ENCODE measurements at places on chromosomes 2 and 18.

- DNase-seq, result no peak
Measured at GRCh38 chr2:135030826-135031225, 16.4 kb downstream of the MAP3K19 start.

DNA sequence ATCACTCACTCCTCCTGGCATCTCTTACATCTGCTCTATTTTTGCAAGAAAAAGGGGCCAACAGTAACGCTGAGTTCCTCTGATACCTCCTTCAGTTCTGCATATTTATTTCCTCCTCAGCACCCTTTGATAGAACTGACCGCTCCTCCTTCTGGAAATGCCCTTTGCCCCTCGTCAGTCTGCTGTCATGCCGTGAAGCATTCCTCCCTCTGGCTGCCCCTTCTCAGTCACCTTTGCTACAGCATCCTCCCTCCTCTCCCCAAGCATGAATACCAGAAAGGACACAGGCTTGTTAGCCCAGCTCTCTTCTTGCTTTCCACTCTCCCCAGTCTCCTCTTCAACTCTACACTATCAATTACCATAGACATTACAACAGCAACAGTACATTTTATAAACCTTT, 135.4 kb downstream of the NBAS start:
- DNase-seq, result no peak

DNA sequence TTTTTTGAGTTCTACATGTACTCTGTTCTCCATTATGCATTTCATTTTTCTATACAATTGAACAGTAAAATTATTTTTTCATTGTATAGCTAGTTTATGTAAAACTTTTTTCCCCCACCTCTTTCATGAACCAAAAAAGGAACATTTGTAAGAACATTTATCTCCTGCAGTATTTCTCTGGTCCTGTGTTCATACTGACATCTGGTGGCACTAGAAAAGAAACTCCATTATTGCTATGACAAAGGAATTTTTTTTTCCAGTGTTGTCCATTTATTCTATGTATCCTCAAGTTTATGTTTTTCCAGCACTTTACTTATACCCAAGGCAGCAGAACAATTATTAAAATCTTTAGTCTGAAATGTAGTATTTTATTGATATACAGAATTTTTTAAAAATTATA, 27.4 kb upstream of the CHAC2 start:
- DNase-seq, result no peak

- no peak for DNase-seq
Measured at GRCh38 chr2:182038576-182038975, 52.9 kb downstream of the PPP1R1C start.

- DNase-seq, result no peak
Measured at GRCh38 chr2:98507891-98508708, 63.4 kb downstream of the INPP4A start.

DNA sequence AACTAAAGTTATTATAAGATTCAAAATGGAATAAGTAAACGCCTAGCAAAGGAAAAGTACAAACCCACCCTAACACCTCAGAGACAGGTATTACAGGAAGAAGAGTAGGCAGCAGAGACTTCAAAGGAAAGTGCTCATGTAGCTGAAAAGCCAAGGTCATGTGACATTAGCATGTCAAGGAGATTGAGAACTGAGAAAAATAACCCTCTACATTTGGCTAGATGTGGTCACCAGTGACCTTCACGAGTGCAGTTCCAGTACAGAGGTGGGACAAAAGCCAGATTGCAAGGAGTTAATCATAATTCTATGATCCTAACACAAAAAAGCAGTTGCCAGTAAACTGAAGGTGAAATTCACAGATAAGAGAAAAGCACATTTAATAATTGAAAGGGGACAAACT, 252.7 kb downstream of the ZEB2 start:
- DNase-seq, result no peak

DNA sequence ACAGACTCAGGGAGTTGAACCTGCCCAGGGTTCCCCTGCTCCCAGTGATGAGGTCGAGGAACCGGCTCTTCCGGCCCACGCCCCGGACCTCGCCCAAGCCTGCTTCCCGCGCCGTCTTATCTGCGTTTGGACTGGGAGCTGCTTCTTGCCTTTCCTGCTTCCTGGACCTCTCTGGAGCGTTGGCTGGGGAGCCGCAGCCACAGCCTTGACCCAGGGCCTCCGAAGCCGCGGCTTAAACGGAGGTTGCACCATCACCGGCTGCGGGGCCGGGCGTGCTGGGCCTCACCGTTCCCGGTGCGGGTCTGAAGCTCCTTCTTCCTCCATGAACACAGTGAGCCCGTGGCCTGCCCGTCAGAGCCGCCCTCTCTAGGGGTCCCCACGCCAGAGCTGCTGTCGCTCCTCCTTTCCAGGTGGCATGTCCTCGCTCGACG, 13.3 kb downstream of the NTSR2 start:
- DNase-seq, result no peak

GRCh38 chr2:3665886-3666612, 8.0 kb downstream of the ALLC start:
- DNase-seq, result peak; percentile 4

- no peak for DNase-seq
Measured at GRCh38 chr2:76839826-76840225, 682.4 kb downstream of the LRRTM4 start.

DNA sequence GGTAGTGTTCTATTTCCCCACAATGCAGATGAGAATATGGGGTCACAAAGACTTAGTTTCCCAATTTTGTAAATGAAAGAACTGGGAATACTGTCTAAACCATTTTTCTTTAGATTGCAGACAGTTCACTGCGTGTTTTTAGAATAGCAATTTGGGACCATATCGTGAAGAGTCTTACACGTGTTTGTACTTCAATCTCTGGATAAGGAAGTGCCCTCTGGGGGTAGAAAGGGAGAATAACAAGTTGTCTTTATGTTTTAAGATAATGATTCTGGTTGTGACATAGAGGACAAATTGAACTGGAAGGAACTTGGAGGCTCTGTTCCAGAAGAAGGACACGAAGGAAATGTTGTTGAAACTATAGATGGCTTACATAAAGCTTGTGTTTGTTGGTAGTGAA, 457.7 kb downstream of the CBLN2 start:
- no peak for DNase-seq

DNA sequence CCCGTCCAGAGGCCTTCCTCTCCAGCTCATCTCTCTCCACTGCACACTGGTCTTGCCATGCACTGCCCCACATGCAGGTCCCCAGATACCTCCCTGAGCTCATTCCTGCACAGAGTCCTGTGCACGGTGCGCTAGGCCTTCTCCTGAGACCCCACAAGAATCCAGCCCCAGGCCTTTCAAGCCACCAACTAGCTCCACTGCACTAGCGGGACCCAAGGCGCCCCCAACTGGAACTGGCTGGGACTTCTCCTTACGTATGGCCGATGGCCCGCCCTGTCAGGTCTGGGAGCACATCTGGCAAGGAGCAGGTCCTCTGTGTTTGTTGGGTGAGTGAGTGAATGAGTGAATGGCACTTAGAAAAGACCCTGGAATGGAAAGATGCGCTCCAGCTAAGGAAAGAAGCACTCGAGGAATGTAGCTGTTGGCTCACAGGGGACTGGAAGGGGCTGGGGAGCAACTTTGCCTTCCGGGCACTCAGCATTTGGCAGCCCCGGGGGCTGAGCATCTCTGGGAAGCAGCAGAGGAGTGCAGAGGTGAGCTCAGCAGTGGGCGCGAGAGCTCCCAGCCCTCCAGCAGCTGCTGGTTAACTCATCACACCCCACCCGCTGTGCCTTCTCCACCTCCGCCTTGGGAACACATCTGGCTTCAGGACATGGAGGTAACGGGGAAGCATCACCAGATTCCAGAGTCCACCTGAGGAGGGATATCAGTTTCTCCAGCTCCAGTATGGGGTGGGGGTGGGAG, 223.1 kb downstream of the GLI2 start:
- no peak for DNase-seq

GRCh38 chr2:107334306-107334705, 448.3 kb upstream of the ST6GAL2 start:
- no peak for DNase-seq

GRCh38 chr2:36737131-36737750, 40.7 kb downstream of the VIT start:
- no peak for DNase-seq

DNA sequence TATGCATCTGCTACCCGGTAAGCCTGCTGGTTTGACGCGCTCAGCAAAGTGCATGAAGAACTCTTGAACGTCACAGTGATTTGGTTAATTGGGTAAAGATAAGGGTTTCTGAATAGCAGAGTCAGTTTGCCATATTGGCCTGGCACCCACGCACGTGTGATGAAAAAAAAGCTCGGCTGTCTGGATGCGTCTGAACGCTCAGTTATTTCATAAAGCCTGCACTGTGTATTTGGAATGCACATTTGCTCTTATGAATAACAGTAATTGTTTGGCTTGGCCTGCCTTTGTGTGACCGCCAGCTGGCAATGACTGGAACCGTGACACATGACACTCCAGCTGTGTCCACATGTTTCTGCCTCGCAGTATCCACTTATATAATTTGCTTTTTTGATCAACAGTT, 129.2 kb upstream of the MEIS1 start:
- DNase-seq, result no peak

- no peak for DNase-seq
Measured at GRCh38 chr2:230668939-230669303, 43.7 kb upstream of the CAB39 start.

- DNase-seq, result no peak
Measured at GRCh38 chr2:50783111-50783510, 248.8 kb downstream of the NRXN1 start.

- DNase-seq, result peak; percentile 8
Measured at GRCh38 chr2:239729681-239730566, 295.2 kb downstream of the NDUFA10 start.

GRCh38 chr2:19029655-19030054, 328.8 kb downstream of the OSR1 start:
- DNase-seq, result no peak

GRCh38 chr2:167784084-167784425, 463.3 kb downstream of the STK39 start:
- DNase-seq, result no peak

GRCh38 chr2:113692698-113693428, 63.6 kb downstream of the SLC35F5 start:
- DNase-seq, result no peak

DNA sequence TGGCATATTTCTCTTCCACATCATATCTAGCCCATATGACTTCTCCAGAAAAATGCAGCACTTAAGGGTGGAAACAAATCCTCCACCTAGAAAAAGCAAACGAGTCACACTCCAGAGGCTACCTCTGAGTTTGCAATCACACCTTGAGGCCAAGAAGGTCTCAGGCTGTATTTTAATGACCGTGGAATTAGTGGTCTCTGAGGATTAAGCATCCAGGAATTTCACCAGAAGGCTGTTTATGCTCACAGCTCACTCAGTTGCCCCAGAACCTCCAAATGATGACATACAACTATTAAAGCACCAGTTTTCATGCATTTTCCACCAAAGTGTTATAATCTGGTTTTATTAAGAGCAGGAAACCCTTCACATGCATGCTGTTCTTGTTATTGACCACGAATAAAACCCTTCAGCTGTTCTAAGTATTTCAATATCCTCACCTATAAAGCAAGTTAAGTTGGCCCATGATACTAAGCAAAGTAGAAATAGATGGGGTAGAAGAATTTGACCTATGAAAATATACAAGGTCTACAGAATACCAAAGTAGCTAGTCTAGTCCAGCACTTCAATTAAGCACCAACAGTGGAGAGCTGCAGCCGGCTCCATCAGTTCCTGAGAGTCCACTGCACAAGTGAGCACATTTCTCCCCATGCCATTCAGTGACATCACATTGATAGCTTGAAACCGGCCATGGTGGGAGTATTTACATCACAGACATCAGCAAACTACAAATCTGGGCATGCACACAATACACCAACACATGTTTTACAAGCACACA, 39.5 kb upstream of the SLC14A1 start:
- DNase-seq, result no peak

GRCh38 chr2:71064754-71065621, 3.5 kb upstream of the NAGK start:
- peak; percentile 39 for DNase-seq

DNA sequence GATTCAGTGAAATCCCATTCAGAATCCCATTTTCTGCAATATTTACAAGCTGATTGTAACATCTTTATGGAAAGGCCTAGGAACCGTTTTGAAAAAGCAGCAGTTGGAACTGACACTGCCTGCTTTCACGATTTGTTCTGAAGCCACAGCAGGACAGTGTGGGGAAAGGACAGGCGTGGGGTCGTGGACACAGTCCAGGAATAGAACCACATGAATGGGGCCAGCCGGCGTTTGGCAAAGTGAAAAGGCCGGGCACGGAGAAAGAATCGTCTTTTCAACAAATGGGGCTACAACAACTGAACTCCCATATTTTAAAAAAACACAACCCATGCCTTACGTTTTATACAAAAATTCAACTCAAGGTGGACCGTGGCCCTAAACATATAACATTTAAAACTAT, 69.8 kb downstream of the SLC66A2 start:
- no peak for DNase-seq

DNA sequence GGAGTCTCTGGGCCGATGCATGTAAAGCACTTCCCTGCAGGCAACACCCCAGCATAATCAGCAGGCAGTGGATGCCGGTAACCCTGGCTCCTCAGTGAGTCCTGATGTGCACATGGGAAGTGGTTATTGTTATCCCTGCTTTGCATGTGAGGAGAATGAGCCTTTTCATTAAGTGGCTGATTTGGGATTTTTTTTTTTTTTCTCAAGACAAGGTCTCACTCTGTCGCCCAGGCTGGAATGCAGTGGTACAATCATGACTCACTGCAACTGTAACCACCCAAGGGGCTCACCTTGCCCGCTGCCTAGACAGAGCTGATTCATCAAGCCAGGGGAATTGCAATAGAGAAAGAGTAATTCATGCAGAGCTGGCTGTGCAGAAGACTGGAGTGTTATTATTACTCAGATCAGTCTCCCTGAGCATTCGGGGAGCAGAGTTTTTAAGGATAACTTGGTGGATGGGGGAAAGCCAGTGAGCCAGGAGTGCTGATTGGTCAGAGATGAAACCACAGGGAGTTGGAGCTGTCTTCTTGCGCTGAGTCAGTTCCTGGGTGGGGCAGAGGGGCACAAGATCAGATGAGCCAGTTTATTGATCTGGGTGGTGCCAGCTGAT, 95.4 kb downstream of the SOCS6 start:
- DNase-seq, result no peak

DNA sequence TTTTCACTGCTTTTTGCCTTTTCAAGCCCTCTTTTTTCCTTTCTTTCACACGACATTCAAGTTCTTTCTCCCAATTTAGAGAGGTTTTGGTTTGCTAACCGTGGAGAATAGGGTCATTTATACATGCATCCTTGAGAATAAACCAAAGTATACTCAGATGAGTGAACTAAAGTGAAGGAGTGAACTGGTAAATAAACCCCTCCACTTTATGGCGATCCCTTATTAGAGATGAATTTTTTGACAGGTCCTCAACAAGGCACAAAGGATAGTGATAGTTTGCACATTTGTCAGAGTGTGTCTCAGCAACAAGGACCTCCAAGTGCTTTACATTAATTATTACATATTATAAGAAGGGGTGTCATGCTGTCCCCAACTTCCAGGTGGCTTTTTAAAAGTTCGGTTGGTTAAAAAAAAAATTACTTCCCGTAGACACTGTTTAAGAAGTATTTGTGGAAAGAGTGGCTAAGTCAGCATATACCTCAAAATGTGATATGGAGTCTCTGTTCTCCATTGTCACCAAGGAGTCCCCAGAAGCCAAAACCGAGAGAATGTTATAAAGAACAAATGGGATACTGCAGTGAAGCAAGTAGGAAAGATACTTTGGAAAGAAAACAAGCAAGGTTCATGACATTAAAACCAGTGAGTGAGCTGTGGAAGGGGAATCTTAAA, 1.7 kb upstream of the SLC40A1 start:
- DNase-seq, result no peak
